Left ventricle myocardium inferior (tissue), 1 donor: ENCODE measurements at places on chromosomes 12 and 14. TPM values are rescaled to one million over a fixed set of nuclear protein-coding genes. Genes with fewer than 3 reads are reported as not detected.

DNA sequence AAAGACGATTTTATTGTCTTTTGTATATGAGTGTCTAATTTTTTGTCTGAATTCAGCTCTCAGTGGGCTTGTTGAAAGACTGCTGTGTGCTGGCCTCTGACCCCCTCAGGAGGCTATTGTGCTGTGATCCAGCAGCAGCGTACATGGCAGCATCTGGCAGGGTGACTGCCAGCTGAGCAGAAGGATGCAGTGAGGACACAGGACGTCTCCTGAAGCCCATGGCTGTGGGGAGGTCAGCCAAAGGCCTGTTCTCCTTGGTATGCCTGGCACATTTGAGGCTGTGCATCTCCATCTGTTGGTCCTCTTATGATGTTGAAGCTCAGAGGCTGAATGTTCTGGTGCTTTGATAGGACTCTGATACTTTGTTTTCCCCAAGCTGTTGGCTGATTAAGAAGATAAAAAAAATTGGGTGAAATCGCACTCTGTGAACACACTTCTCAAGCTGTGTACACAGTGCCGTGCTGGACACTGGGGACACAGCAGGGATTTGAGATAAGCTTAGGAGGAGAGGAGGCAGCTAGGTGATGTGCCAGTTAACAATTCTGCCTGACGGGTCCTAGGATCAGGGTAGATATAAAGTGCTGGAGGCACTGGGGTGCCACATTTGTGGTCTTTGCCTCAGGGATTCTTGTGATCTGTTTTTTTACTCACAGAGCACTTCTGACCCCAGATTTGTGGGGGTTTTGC lies 37.5 kb downstream of the EID3 start:
- no peak for DNase-seq

DNA sequence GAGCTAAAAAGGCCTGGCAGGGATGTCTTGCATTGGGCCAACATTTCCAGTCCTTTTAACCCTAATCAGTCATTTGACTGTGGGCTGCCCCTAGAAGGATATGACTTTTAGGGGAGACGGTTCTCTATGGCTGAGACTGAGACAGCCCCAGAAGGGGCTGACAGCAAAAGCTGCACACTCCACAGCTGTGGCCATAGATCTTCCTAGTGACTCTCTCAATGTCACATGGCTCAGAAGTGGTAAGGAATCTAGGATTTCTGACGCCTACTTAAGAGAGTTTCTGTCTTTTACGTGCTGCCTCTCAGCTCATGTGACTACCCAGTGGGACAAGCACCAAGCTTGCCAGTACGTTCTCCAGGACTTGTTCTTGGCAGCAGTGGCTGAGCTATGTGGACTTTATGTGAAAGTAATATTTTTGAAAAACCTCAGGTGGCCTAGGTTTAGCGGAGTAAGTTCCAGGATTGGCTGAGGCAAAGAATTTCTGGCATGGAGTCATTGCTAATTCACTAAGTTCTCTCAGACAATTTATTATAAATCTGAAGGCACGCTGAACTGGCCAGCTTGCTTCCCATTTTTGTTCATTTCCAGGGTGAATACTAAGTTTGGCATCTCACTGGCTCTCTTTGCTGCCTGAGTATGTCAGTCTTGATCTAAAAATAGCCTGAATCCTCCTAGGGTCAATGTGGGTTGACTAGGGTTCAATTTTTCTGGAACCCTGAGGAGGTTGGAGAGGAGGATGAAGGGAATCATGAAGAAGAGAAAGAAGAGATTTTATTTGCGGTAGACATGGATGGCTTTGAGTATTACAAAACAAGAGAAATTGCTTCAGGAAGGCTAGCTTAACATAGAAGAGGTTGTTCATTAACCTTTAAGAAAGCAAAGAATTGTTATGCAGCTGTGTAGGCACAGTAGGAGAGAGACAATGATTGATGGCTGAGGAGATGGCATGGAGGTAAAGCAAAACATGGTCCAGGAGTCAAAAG lies 271.8 kb downstream of the AEBP2 start:
- no peak for DNase-seq

- DNase-seq, result no peak
Measured at GRCh38 chr12:15558915-15559528, 230.2 kb downstream of the EPS8 start.

- DNase-seq, result no peak
Measured at GRCh38 chr14:22390195-22390594, 198.8 kb downstream of the DAD1 start.

GRCh38 chr14:29627137-29627536 lies 300.5 kb downstream of the PRKD1 start:
- DNase-seq, result no peak

The CCDC88C gene
- total RNA-seq, result 2.8 TPM

The PIK3C2G gene
- not detected for total RNA-seq
